ENCODE measurements at places on chromosomes 4 and X. TPM values are rescaled to one million over a fixed set of nuclear protein-coding genes. Genes with fewer than 3 reads are reported as not detected.
A peak's percentile ranks its signal among the peaks of the same experiment; 100 is the strongest.

- peaks cover 26% of the 10 kb centered on the region for H3K4me1 ChIP-seq
- no peak overlapping the region for H3K4me3 ChIP-seq
- DNase-seq, result no peak
- H3K27ac ChIP-seq, result no peak overlapping the region
- H3K36me3 ChIP-seq, result peaks cover 4% of the 10 kb centered on the region
Measured at GRCh38 chr4:151692443-151692782, 68.4 kb downstream of the GATB start.

DNA sequence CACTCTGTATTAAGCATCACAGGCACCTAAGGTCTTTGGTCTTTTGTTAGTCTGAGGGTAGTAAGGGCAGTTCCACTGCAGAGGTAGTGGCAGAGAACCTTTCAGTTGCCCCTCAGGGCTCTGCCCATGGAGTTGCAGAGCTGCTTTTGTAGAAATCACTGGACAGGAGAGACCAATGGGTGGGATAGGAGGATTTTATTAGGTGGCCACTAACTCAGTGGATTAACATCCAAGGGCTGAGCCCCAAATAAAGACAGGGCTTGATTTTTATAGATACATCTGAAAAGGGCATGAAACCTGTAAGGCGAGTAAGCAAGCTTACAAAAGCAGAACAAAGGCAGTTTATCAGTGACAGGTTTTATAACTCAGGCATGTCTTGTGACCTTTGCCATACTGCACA is 1035.4 kb downstream of the SH3BGRL start:
- DNase-seq, result no peak
- H3K27ac ChIP-seq, result no peak overlapping the region
- no peaks in the 10 kb centered on the region for H3K27me3 ChIP-seq
- H3K36me3 ChIP-seq, result no peaks in the 10 kb centered on the region
- H3K4me3 ChIP-seq, result no peak overlapping the region
- H3K4me1 ChIP-seq, result no peaks in the 10 kb centered on the region

- H3K4me1 ChIP-seq, result peaks cover 4% of the 10 kb centered on the region
- no peaks in the 10 kb centered on the region for H3K27me3 ChIP-seq
- H3K27ac ChIP-seq, result no peak overlapping the region
Measured at GRCh38 chr4:118314221-118314620, 38.6 kb downstream of the PRSS12 start.

The TMEM271 gene
- total RNA-seq, result not detected

- H3K27ac ChIP-seq, result peak overlapping the region; percentile 85
- H3K27me3 ChIP-seq, result no peaks in the 10 kb centered on the region
- peaks cover 9% of the 10 kb centered on the region for H3K36me3 ChIP-seq
- DNase-seq, result no peak
- H3K4me3 ChIP-seq, result no peak overlapping the region
Measured at GRCh38 chr4:105458001-105458400, 15.9 kb downstream of the PPA2 start.

- no peaks in the 10 kb centered on the region for H3K27me3 ChIP-seq
- peaks cover 62% of the 10 kb centered on the region for H3K4me1 ChIP-seq
- no peak for DNase-seq
- H3K36me3 ChIP-seq, result peaks cover 2% of the 10 kb centered on the region
- peak overlapping the region; percentile 47 for H3K27ac ChIP-seq
- no peak overlapping the region for H3K4me3 ChIP-seq
Measured at GRCh38 chr4:2587213-2587823, 50.9 kb downstream of the FAM193A start.

GRCh38 chr4:48970471-48970921 is 15.6 kb upstream of the CWH43 start:
- H3K4me3 ChIP-seq, result no peak overlapping the region
- peaks cover 5% of the 10 kb centered on the region for H3K4me1 ChIP-seq
- H3K27ac ChIP-seq, result no peak overlapping the region
- no peak for DNase-seq
- H3K27me3 ChIP-seq, result peaks cover 25% of the 10 kb centered on the region
- no peaks in the 10 kb centered on the region for H3K36me3 ChIP-seq

The MBNL3 gene
- 3.8 TPM for total RNA-seq

DNA sequence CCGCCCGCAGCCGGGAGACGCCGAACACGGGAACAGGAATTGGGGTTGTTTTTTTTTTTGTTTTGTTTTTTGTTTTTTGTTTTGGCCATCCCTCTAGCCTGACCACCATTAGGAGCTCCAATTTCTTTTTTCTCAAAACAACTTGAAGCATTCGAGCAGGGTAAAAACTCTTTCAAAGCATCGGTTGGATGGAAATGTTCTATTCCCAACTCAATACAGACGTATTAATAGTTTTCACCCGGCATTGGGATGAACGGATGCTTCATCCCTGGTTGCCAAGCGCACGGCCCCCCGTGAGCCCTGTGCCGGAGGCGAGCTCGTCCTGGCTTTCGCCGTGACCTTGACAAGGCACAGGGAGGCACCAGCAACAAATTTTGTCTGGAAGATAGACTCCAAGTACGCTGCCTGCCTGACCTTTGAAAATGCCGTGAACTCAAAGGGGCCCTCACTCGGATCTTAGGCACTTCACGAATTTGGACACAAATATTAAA is 352 bp upstream of the MAP3K15 start:
- peaks cover 13% of the 10 kb centered on the region for H3K27me3 ChIP-seq
- H3K36me3 ChIP-seq, result no peaks in the 10 kb centered on the region
- DNase-seq, result no peak
- no peaks in the 10 kb centered on the region for H3K4me1 ChIP-seq
- no peak overlapping the region for H3K4me3 ChIP-seq
- no peak overlapping the region for H3K27ac ChIP-seq

GRCh38 chr4:47278631-47279030 is 184.9 kb downstream of the COMMD8 start:
- DNase-seq, result no peak
- H3K36me3 ChIP-seq, result no peaks in the 10 kb centered on the region
- H3K4me3 ChIP-seq, result no peak overlapping the region

GRCh38 chr4:168880811-168881595 is 129.1 kb downstream of the CBR4 start:
- H3K27me3 ChIP-seq, result no peaks in the 10 kb centered on the region
- peaks cover 88% of the 10 kb centered on the region for H3K4me1 ChIP-seq
- no peak overlapping the region for H3K4me3 ChIP-seq
- peaks cover 53% of the 10 kb centered on the region for H3K36me3 ChIP-seq
- peak overlapping the region; percentile 97 for H3K27ac ChIP-seq

GRCh38 chr4:535924-536281 is 36.9 kb downstream of the PIGG start:
- no peaks in the 10 kb centered on the region for H3K27me3 ChIP-seq
- DNase-seq, result peak; percentile 83
- no peaks in the 10 kb centered on the region for H3K4me1 ChIP-seq
- no peak overlapping the region for H3K27ac ChIP-seq

The ASB9 gene
- total RNA-seq, result not detected

DNA sequence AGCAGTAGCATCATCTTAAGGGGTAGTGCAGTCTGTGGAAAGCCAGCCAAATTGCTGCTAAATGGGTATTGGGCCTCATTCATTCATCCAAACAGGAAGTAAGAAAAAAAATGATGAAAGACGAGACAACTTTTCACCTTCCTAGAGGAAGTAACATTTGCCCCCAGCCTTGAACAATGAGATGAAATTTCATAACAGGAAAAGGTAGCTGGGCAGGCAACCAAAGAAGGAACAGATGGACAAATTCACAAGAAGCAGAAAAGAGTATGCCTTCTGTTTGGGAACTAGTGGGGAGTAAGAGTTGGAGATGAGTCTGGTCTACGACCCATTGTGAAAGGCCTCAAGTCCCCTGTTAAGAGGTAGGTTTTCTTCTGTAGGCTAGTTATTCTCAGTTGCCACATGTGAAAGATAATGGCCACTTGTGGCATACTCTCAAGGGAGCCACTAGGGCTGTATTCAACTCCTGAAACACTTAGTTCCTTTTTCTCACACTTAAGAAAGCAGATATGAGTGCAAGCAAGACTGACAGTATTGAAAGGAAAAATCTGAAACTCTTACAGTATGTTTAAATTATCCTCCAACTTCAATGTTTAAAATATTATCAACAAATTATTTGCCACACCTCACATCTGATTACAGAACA is 190.4 kb downstream of the AR start:
- H3K36me3 ChIP-seq, result no peaks in the 10 kb centered on the region
- no peaks in the 10 kb centered on the region for H3K4me1 ChIP-seq
- no peak for DNase-seq

DNA sequence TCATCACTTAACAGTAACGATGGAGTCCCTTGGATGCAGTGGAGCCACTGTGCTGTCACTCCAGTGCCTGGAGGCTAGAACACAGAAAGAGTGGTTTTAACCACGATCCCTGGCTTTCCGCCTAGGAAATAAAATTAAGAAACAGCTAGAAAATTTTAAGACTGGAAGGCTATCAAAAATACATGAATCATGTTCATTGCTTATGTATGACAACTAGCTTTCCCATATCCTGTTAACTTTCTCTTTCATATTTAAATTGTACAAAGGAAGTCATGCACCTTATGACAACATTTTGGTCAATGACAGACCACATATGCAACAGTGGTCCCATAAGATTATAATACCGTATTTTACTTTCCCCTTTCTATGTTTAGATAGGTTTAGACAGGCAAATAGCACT is 115.1 kb downstream of the GALNTL6 start:
- H3K4me3 ChIP-seq, result no peak overlapping the region
- H3K27me3 ChIP-seq, result peaks cover 3% of the 10 kb centered on the region
- no peak overlapping the region for H3K27ac ChIP-seq
- DNase-seq, result no peak
- H3K36me3 ChIP-seq, result no peaks in the 10 kb centered on the region

GRCh38 chrX:107421337-107421861 is 28.1 kb upstream of the FRMPD3 start:
- peaks cover 2% of the 10 kb centered on the region for H3K27me3 ChIP-seq
- no peaks in the 10 kb centered on the region for H3K4me1 ChIP-seq
- no peaks in the 10 kb centered on the region for H3K36me3 ChIP-seq
- H3K4me3 ChIP-seq, result no peak overlapping the region
- H3K27ac ChIP-seq, result no peak overlapping the region
- DNase-seq, result no peak

- H3K4me1 ChIP-seq, result peaks cover 23% of the 10 kb centered on the region
- H3K27me3 ChIP-seq, result no peaks in the 10 kb centered on the region
- DNase-seq, result no peak
- H3K27ac ChIP-seq, result no peak overlapping the region
- no peak overlapping the region for H3K4me3 ChIP-seq
Measured at GRCh38 chr4:123990310-123990870, 593.8 kb downstream of the SPRY1 start.

GRCh38 chrX:80266979-80267378 is 153.3 kb upstream of the TENT5D start:
- H3K27ac ChIP-seq, result no peak overlapping the region
- no peak for DNase-seq
- H3K4me3 ChIP-seq, result no peak overlapping the region
- H3K27me3 ChIP-seq, result no peaks in the 10 kb centered on the region
- H3K36me3 ChIP-seq, result no peaks in the 10 kb centered on the region
- no peaks in the 10 kb centered on the region for H3K4me1 ChIP-seq

- no peaks in the 10 kb centered on the region for H3K27me3 ChIP-seq
- H3K27ac ChIP-seq, result no peak overlapping the region
Measured at GRCh38 chr4:40458109-40458508, 123.0 kb downstream of the CHRNA9 start.

The STARD8 gene
- total RNA-seq, result 0.37 TPM

GRCh38 chrX:47722260-47722659 is 63.3 kb upstream of the UXT start:
- H3K36me3 ChIP-seq, result no peaks in the 10 kb centered on the region
- no peaks in the 10 kb centered on the region for H3K27me3 ChIP-seq
- no peak overlapping the region for H3K27ac ChIP-seq
- DNase-seq, result no peak
- H3K4me3 ChIP-seq, result no peak overlapping the region

DNA sequence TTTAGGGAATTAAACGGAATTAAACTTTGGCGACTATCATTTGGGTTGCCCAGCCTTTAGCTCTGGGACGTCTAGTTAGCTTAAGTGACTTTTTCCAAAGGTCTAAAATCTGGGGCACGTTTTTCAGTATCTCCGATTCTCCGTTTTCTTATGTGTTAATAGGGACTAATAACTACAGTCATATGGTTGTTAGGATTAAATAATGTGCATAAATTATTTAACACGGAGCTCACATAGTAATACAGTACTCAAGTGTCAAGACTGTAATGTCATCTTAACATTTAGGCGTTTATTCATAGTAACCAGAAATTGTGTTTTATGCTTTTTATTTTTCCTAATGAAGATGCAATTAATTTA is 466 bp upstream of the CCNA2 start:
- no peak for DNase-seq
- peaks cover 4% of the 10 kb centered on the region for H3K36me3 ChIP-seq
- peaks cover 39% of the 10 kb centered on the region for H3K4me1 ChIP-seq
- H3K4me3 ChIP-seq, result peak overlapping the region; percentile 93
- H3K27me3 ChIP-seq, result no peaks in the 10 kb centered on the region
- H3K27ac ChIP-seq, result peak overlapping the region; percentile 96

The DDX60 gene
- 7.1 TPM for total RNA-seq

The ITGB1BP2 gene
- total RNA-seq, result 2.1 TPM

- H3K36me3 ChIP-seq, result no peaks in the 10 kb centered on the region
- H3K27me3 ChIP-seq, result no peaks in the 10 kb centered on the region
- DNase-seq, result no peak
- peak overlapping the region; percentile 67 for H3K27ac ChIP-seq
- peaks cover 16% of the 10 kb centered on the region for H3K4me1 ChIP-seq
Measured at GRCh38 chr4:158068068-158068467, 104.8 kb downstream of the GASK1B start.

The ANK2 gene
- total RNA-seq, result 71.2 TPM

The TEX11 gene
- not detected for total RNA-seq

DNA sequence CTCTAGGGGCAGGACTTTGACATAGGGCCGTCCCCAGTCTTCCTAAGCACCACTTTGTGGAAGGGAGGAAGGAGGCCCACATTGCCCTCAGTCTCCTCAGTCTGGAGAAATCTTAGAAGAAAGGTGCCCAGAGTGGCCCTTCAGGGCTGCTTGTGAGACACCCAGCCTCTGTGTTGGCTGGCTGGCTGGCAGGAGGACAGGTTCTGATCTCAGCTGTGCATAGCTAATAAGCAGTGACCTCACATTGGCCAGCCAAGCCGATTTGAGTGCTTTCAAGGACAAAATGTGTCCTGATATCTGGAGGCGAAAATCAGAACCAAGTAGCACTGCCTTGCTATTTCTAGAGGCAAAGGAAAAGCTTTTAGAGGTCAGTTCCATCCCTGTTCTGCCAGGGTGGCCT is 211.5 kb downstream of the BCOR start:
- no peaks in the 10 kb centered on the region for H3K4me1 ChIP-seq
- H3K27ac ChIP-seq, result no peak overlapping the region
- H3K36me3 ChIP-seq, result peaks cover 3% of the 10 kb centered on the region
- no peaks in the 10 kb centered on the region for H3K27me3 ChIP-seq
- DNase-seq, result no peak
- H3K4me3 ChIP-seq, result no peak overlapping the region

The EFHC2 gene
- not detected for total RNA-seq

The PPBP gene
- not detected for total RNA-seq
